ENCODE measurements at places on chromosomes 12 and 14.

DNA sequence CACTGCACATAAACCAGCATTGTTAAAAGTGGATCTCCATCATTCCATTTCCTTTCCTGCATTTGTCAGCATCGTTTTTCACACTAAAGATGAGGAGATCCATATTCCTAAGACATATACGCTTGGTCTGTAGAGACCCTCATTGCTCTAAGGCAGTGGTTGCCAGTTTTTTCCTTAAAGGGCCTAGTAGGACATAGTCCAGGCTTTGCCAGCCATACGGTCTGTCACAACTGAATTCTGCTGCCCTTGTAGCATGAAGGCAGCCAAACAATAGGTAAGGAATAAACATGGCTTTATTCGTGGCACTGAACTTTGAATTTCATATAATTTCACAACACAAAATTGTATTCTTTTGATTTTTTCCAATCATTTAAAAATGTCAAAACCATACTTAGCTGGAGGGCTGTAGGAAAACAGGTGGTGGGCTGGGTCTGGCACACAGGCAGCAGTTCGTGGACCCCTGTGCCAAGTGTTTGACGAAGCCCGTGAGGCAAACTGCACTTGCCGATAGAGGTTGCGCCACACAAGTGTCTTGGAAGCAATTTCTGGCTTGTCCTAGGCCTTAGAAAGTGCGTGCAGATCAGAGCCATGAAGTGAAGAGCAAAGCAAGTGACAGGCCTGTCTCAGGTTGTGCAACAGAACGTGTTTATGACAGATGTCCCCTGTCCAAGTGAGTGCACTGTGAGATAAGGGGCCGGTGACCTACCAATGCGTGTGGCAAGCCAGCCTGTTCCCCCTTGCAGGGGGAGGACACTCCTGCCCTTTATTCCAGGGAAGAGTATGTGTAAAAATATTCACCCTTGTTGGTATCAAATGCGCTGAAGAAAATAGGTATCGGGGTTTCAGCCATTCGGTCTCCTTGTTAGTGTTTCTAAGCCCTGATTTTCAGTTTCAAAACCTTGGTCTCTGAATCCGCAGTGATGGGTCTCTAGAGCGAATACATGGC lies 916 bp upstream of the CHPT1 start:
- no peak for DNase-seq

DNA sequence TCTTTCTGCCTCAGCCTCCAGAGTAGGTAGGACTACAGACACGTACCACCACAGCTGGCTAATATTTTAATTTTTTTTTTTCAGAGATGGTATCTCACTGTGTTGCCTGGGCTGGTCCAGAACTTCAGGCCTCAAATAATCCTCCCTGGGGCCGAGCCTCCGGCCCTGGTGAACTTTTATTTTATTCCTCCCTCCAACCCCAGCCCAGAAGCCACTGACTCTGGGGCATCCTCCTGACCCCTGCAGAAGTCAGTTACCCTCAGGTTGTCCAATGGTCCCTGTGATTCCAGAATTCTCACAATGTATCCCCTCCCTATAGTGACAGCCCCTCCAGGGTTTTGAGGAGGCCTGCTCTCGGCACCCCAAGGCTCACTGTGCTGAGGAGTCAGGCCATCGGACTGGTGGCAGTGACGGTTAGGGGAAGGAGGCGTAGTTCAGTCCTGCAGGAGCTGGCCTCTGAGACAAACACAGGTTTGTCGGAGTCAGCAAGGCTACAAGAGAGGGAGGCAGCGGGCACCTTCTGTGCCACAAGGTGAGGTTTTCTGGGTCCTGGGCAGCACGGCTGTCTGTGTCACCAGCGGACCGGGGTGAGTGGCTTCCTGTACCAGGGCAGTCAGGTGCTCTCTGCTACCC lies 19.4 kb upstream of the FIGNL2 start:
- no peak for DNase-seq

DNA sequence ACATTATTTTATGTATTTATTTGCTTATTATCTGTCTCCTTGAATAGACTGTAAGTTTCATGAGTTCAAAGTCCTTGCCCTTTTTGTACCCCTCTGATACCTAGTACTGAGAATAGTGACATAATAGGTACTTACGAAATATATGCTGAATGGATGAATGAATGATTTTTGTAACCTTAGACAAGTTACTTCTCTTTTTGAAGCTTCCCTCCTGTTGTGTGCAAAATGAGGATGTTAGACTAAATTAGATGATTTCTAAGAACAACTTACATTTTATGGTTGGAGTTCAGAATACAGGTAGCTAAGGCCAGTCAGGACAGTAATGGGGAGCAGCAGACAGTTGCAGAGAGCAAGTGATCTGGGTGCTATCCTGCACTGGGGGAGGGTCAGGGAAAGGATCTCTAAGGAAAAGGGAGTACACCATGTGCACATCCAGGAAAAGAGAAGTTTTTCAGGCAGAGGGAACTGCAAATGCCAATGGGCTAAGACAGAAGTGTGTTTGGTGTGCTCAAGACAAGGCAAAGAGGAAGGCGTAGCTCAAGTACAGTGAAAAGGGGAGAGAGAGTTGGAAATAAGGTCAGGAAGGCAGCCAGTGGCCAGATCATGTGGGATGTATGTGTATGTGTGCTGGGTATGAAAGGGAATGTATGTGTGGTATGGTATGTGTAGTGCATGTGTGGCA lies 59.4 kb upstream of the AMIGO2 start:
- no peak for DNase-seq

DNA sequence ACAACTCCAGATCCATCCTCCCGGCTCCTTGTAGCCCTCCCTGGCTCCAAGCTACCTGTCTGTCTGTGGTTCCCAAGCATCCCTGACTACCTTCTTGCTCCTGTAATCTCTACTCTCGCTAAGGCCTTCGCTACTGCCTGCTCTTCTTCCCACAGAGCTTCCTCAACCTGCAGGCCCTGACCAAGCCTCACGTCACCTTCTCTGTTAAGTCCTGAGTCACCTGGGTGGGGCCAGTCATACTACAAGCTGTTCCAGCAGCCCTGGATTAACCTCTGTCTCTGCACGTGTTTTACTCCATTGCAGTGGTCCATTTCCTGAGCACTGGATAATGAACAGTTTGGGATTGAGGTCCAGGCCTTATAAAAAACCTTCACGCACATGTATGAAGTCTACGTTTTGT lies 770.7 kb downstream of the BCL11B start:
- no peak for DNase-seq

- no peak for DNase-seq
These were observed 597 bp downstream of the SOAT2 start for GRCh38 chr12:53103860-53104305.

GRCh38 chr12:52670961-52671360 lies 9.2 kb downstream of the KRT1 start:
- no peak for DNase-seq

DNA sequence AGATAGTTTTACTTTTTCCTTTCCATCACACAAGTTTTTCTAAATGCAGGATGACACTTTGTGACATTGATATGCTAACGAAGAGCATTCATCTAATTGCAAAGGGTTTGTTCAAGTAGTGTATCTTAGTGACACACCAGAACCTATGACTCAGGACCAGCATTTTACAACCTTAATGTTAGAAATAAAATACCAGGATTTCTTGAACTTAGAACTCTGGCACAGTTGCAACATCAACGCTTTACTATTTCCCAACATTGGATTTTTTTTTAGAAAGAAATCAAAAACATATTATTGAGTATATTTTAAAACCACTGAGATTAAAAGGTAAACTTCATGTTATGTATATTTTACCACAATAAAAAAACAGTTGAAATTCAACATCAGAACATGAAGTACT lies 17.9 kb upstream of the PLEKHG6 start:
- DNase-seq = no peak

DNA sequence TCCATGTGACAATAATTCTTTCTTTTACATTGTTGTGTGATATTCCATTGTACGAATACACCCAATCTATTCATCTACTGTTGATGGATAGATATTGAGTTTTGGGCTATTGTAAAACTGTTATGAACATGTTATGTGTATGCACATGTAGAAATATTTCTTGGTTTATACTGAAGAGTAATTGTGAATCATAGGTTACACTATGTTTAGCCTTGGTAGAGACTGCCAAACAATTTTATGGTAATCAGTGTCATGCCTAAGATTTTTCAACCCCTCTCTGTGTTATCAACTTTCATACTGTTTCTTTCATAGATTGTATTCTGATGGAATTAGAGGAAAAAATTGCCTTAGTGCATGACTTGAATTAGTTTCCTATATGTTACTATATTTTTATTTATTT lies 39.5 kb downstream of the FRMD6 start:
- DNase-seq = no peak

DNA sequence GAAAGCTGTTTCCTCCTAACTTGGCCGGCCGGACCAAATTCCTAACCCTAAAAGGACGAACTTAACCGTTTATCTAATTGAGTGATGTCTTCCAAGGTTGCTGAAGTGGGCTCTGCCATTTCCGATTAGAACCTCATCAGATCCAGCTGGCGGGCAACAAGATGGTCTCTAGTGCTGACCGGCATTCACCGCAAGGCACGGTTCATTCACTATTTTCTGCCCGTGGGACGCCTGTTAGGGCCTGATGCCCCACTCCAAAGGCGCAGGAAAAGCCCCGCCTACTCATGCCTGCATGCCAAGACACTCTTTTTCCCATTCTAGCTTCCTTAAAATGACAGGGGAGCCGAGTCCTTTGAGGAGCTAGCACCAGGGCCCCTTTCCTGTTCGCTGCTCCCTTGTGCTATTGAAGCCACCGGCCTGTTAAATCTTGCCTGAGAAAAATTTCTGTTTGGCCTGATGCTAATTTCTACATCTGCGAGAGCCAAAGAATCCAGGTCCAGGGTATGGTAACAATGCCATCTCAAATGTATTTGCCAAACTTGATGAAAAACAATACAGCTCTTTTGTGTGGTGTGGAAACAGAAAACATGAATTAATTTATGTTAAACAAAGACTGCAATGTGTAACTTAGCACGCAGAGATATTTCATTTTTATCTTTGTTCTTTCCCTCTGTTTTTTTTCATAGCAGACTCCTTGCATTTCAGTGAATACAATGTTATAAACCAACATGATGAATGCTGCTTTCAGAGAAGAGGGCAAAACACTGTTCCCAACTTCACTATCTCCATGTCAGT lies 1071.2 kb upstream of the USP15 start:
- no peak for DNase-seq

DNA sequence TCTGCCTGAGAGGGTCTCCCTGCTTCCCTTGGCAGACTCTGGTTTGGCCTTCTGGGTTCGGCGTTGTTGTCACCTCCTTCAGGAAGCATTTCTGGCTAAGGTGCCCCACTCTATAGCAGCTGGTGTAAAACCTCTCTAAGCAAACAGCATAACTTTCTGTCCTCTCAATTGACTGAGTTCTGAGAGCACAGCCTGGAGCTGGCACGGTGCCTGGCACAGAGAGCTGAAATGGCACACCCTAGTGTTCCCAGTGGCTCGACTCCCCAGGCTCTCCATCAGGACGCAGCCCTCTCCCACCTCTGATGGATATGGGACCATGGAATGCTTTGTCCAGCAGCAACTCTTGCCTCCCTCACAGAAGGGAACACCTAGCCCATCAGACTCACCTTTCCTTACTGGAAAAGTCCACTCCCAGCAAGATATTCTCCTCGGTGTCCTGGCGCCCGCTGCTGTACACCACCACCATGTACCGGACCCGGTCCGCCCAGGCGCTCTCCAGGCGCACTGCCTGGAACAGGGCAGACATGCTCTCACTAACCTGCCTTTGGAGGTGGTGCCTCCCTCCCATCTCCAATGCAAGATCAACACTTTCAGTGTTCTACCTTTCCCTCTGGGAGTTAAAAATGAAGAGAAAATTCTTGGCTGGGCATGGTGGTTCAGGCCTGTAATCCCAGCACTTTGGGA lies 40.6 kb downstream of the SSH1 start:
- no peak for DNase-seq

DNA sequence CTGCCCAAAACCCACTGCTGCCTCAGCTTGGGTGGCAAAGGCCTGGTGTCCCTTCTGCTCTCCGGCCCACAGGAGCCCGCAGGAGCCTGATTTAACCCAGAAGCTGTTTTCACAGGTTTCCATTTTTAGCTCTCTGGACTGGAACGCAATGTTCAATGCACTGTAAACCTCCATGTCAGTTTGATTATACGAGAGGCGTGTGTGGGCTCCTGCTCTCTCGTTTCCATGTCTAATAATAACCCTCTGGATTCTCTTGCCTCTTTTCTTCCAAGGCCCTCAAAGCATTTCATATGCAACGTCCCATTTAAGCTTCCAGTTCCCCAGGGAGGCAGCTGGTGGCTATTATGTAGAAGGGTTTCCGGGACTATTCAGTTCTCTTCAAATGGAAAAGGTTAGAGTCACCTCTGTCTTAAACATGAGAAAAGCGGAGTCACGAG lies 161.1 kb downstream of the SUDS3 start:
- DNase-seq = no peak

- no peak for DNase-seq
These were observed 523 bp upstream of the SLC6A15 start for GRCh38 chr12:84913129-84913515.

DNA sequence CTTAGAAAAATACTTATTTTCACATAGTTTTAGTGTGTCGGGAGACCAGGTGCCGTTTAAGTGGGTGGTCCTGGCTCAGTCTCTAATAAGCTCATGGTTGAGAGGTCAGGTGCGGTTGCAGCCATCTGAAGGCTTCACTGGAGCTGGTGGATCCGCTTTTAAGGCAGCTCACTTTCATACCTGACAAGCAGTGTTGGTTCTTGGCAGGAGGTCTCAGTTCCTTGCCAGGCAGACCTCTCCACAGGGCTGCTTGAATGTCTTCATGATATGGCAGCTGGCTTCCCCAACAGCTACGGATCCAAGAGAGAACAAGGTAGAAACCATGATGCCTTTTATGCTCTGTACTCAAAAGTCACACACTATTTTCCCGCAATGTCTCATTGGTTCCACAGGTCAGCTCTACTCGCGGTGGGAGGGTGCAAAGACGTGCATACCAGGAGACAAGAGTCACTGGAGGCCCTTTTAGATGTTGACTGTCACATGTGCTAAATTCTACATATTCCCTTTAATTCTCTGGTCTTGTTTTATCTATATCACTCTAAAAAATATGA lies 8.0 kb upstream of the ZDHHC17 start:
- DNase-seq = no peak

- no peak for DNase-seq
These were observed 139.6 kb downstream of the PRKD1 start for GRCh38 chr14:29788093-29788492.

DNA sequence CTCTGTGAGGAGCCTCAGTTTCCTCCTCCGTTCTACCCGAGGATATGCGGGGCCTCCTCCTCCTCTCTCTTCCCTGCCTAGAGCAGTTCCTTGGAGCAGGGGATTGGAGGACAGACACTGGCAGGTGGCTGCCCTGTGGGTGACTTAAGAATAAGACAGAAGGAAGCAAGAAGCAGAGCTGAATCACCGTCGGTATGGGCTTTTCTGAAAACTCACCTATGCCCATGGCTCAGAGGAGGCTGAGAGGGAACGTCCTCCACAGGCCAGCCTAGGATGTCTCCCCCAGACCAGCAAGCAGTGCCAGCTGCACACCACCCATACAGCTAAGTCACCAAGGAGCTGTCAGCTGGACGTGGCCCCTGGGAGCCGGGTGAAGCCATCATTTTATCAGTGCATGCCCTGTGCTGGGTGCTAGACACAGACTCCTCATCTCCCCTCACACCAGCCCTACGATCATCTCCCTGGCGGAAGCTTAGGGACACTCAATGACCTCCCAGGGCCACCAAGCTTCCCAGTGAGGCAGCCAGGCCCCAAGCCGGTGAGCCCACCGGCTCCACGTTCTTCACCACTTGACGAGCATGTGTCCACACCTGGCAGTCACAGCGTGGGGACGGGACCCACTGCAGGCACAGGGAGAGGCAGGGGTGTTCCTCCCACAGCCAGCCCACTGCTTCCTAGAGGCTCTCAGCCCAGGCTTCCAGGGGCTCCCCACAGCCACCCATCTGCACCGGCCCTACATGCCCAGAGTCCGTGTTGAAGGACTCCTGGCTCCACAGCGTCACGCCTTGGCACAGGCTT lies 21.4 kb downstream of the ITPK1 start:
- DNase-seq = no peak
